ENCODE measurements at places on chromosomes 7 and 10.

- no peak for DNase-seq
Observed at GRCh38 chr10:85224366-85224940, 896.1 kb downstream of the CCSER2 start.

DNA sequence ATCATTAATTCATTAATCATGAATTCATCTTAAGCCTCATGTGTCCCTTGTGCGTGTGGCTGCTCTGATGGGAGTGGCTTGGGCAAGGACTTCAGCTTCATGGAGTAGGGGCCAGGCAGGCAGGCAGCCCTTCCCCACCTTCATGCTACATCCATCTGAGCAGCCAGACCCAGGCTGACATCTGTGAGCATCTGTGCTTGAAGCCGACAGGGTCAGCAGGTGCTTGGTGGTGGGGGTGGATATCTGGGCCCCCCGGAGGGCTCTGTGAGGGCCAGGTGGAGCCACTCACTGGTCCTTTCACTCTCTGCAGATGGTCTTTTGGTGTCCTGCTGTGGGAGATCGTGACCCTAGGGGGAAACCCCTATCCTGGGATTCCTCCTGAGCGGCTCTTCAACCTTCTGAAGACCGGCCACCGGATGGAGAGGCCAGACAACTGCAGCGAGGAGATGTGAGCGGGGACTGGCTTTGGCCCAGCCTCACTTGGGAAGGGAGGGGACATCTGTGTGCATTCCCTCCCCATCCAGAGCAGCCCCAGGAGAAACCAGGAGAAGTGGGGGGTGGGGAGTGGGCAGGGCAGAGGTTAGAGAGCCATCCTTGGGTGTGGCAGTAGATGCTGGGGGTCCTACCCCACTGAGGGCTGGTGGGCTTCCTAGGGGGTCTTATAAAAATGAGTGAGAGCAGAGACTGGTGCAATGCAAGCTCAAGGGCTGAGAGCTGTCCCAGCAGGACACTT lies 14.7 kb upstream of the CSGALNACT2 start:
- DNase-seq = no peak

- no peak for DNase-seq
Observed at GRCh38 chr7:156096771-156097538, 284.7 kb upstream of the SHH start.

DNA sequence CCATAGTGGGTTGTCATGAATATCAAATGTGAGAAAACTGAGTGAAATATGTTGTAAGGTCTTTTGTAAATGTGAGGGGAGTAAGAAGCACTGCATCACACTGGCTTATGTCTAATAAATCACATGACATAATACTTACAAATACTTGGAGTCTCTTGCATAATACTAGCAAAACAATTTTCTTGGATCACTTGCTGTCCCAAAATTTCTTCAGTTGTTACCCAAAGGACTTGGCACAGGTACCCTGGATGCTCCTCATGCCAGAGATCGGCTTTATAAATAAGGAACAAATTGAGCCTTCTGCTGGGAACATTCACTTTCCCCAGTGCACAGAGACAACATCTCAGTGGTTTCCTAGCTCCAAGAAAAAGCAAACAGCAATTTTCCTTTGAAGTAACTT lies 5.0 kb upstream of the LRIT2 start:
- no peak for DNase-seq

GRCh38 chr10:86657396-86658011 lies 3.2 kb downstream of the OPN4 start:
- DNase-seq = no peak

GRCh38 chr7:143188994-143189393 lies 5.8 kb downstream of the TAS2R39 start:
- no peak for DNase-seq

DNA sequence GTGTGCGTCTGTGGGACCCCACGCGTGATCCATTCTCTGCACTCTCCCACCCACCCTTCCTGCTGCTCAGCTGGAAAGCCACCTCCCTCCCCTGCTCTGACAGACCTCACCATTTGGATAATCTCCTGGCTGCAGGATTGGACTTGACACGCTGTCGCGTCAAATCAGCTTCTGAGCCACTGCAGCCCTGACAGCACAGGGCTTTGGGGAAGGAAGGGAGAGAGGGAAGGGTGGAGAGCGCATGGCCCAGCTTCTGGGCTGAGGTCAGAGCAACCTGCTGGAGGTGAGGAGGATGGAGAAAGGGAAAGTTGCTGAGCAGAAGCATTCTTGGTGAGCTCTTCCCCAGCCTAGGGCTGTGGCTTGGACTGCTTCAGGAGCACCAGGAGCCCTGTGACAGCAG lies 48.9 kb upstream of the LRRC4 start:
- no peak for DNase-seq

- no peak for DNase-seq
Observed at GRCh38 chr10:25633542-25633941, 300.5 kb upstream of the MYO3A start.

- no peak for DNase-seq
Observed at GRCh38 chr10:8504499-8504898, 450.0 kb downstream of the GATA3 start.

DNA sequence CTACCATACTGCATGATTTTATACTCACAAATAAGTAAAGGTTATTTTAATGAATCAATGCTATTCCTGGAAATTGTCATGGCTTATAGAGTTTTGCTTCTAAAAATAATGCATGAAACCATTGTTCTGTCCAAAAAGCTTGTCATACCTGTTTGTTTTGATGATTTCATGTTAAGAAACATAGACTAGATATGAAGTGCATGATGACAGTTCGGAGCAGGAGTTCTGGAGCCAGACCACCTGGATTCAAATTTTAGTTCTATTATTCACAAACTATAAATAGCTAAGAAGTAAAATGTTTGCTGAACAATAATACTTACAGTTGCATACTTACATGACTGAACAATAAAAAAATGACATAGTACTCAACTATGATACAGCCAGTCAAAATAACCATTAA lies 107.0 kb upstream of the AKR1E2 start:
- DNase-seq = no peak

GRCh38 chr7:53485354-53485753 lies 449.9 kb downstream of the POM121L12 start:
- DNase-seq = no peak

DNA sequence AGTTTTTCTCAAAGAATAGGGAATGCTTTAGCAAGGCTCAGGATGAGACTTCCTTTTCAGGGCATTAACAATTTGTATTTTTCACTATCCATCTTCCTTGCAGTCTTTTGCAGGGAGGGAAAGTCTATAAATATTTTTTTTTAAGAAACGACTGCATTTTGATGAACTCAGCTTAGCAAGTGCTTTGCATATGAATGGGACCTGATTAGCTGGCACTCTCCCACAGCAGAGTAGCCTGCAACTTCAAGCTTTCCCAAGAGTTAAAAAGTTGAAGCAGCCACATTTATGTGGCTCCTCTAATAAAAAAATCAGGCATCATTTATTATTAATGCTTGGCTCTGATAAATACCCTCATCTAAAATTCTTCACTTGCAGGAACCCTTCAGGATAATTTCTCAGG lies 134.0 kb downstream of the GRID1 start:
- no peak for DNase-seq

GRCh38 chr10:103067484-103067883 lies 125.6 kb downstream of the NT5C2 start:
- DNase-seq = no peak

DNA sequence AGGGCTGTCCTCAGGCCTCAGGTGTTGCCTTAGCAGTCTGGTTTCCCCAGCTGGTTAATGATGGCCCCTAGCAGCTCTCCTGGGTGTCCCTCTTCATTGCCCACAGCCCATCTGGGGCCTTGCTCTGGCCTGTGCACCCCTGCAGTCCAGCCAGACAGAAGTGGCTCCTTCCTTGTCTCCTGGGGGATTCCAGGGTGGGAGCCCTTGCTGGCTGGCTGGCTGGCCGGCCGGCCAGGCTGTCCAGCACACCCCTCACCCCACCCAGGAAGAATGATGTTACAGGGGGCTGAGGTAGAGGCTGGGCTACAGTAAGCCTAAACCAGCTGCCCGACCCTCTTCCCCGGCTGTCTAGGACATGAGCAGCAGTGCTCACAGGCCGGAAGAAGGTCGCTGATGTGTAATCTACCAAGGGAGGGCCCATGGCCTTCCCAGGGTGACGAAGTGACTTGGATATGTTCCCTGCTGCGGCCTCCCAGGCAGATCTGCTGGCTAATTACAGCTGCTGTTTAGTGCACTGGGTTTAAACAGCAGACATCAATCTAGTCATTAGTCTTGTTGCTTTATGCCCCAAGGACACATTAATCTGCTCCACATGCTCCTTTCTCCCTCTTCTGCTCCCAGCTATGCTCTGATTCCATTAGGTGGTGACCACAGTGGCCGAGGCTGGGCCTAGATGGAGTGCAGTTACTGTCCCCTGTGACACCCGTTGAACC lies 53.8 kb upstream of the LRRC4 start:
- no peak for DNase-seq

DNA sequence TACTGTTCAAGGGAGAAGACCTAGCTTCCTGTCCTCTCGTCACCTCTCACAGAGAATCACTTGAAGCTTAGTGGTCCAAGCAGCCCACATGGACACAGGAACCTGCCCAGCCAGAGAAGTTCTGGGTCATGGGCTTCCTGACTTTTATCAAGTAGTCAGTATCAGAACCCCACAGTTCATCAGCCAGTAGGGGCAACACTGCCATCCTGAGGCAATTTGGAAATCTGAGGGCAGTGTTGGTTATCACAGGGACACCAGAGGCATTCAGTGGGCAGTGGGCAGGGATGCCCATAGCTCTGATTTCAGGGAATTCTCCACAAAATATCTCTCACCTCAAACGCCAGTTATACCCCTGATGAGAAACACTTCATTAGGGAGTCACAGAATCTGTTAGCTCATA lies 22.5 kb upstream of the MGAM2 start:
- no peak for DNase-seq

- DNase-seq = no peak
Observed at GRCh38 chr7:1981878-1982230, 250.9 kb downstream of the MAD1L1 start.

- no peak for DNase-seq
Observed at GRCh38 chr7:46710927-46711326, 789.9 kb upstream of the IGFBP3 start.

DNA sequence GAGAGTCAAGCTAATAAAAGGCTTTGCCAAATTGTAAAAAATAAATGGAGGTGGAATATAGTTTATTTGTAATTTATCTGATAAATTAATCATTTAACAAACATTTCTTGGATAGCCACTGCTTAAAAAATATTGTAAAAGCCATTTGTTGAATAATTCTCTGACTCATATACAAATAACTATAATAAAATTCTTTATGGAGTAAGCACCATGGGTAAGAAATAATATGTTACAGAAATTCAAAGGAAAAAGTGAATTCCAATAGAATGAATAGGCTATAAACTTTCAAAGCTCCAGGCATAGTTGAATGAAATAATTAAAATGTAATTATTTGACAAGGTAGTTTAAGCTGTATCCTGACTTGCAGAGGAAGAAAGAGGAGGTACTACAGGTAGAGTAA lies 291.4 kb upstream of the TMEM229A start:
- no peak for DNase-seq
